ENCODE measurements at places on chromosomes 6 and 20.

- no peak for DNase-seq
Measured at GRCh38 chr20:37538003-37538402, 10.3 kb upstream of the BLCAP start.

GRCh38 chr20:50196896-50197295 is 6.3 kb downstream of the CEBPB start:
- DNase-seq, result no peak

- no peak for DNase-seq
Measured at GRCh38 chr6:24961852-24962251, 26.1 kb upstream of the RIPOR2 start.

DNA sequence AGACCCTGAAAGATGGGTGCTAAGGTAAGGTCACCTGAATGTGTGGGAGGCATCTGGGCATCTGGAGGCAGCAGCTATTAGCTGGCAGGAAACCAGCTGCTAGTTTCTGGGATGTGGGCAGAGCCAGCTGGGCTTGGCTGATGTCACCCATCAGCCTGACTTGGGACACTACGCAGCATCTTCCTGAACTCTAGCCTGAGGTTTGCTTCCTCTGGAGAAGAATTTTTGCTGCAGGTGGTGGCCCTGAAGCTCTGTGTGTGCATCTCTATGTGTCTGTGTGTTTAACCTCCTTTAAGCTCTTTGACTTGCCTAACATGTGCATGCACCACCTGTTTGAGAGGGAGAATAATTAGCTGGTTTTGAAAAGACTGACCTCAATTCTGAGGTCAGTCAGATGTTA is 465.1 kb upstream of the CHD6 start:
- no peak for DNase-seq

DNA sequence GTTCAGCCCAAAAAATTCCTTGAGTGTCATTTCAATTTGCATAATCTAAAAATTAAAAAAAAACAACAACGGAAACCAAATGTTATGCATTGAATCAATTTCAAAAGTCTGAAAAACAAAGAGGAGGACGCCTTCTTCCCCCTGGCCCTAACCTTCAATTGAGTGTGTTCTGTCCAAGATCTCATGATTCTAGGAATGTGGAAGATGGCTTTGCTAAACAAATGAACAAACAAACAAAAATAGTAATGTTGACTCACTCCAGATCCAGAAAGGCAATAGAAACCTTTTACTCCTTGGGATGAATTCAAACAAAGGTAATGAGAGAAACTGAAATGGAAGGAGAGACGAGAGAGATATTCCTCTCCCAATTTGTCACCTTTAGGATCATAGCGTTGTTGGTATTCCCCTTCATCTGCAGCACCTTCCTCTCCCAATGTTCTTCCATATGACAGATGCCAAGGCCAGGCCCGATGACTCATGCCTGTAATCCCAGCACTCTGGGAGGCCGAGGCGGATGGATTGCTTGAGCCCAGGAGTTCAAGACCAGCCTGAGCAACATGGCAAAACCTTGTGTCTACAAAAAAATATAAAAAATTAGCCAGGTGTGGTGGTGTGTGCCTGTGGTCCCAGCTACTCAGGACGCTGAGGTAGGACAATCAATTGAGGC is 109.2 kb upstream of the ADGRF1 start:
- no peak for DNase-seq

DNA sequence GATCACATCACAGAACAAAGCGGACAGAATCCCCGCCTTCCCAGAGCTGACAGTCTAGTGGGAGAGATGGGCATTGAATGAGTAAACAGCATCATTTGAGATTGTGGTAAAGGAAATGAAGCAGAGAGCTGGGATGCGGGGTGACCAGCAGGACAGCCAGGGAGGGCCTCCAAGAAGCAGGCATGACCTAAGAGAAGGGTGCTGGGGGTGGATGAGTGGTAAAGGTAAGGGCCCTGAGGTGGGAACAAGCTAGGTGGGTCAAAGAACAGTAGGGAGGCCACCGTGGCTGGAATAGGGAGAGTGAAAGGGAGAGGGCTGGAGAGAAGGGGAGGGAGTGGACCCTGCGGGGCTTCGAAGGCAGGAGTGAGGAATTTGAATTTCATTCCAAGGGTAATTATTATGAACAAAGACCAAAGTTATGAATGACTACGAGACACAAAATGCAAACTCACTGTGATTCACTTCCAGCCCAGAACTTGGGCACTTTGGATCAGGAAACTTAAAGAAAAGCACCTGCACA is 61.4 kb downstream of the CEBPB start:
- DNase-seq, result peak; percentile 35

- no peak for DNase-seq
Measured at GRCh38 chr6:161076181-161076677, 84.7 kb downstream of the MAP3K4 start.

DNA sequence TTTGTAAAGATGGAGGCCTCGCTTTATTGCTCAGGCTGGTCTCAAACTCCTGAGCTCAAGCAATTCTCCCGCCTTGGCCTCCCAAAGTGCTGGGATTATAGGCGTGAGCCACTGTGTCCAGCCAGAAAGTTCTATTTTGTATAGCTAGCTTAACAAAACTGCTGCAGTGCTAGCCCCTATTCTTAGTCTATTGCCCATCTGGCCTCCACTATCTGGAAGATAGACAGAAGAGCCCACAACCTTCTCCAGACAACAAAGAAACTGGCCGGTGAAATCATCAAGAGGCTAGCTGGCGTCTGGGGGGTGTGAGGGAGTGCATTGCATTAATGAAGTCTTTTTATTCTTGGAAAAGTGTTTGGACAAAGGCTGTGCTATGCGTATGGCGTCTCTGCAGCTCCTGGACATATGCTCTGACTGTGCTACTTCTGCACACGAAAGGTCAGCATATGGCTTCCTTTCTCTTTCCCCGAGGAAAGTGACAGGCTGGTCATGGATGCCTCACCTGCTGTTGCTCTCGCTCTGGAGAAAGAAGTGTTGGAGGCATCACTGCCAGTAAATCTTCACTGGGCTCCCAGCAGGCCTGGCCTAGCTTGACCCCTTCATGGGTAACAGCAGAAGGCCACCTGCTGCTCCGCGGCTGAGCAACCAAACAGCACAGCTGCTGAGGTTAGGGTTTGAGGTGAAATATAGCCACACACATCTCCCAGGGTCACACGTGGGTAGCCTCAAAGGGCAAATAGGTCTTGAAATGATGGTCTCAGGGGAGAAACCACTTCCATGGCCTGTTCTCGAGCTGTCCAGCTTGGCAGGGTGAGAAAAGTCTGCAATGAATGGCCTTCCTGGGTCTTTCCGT is 95.1 kb upstream of the IYD start:
- no peak for DNase-seq

GRCh38 chr6:136501514-136501913 is 48.7 kb downstream of the MAP7 start:
- no peak for DNase-seq

- peak; percentile 75 for DNase-seq
Measured at GRCh38 chr6:28489366-28490204, 26.0 kb downstream of the GPX6 start.

DNA sequence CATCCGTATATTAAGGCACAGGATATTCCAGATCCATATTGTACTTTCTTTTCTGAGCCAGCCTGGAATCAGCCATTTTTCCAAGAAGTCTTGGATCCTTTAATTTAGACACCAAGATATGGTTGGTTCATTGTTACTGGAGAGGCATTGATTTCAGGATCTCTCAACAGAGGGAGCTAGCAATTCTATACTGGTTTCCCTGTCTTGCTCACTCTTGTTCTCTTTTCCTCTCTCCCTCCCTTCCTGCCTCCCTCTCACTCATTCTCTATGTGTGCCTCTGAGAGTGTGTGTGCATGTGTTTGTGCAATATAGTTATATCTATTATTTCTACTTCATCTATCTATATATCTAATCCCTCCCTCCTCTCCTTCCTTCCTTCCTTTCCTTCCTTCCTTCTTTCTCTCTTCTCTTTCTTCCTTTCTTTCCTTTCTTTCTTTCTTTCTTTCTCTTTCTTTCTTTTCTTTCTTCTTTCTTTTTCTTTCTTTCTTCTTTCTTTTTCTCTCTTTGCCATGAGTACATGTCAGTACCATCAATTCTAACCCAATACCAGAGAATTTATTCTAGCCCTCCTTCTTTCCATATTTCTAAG is 299.1 kb downstream of the EPHA7 start:
- DNase-seq, result no peak

DNA sequence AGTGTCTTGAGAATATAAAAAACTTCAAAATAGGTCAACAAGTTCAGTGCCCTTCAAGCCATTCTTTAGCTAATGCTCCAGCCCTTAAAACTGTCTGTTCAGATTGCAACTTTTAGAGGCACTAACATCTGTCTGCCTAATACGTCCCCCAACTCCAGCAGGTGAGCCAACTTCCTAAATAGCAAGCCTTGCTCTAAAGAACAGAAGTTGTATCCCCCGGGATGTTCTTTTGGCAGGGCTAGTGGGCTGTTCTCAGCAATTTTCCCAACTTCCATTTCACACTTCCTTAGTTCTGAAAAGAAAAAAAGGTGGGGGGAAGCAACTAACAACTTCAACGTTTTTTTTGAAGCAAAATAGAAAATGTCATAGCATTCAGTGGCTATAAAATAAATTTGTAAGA is 290.0 kb upstream of the PTCHD4 start:
- DNase-seq, result no peak

DNA sequence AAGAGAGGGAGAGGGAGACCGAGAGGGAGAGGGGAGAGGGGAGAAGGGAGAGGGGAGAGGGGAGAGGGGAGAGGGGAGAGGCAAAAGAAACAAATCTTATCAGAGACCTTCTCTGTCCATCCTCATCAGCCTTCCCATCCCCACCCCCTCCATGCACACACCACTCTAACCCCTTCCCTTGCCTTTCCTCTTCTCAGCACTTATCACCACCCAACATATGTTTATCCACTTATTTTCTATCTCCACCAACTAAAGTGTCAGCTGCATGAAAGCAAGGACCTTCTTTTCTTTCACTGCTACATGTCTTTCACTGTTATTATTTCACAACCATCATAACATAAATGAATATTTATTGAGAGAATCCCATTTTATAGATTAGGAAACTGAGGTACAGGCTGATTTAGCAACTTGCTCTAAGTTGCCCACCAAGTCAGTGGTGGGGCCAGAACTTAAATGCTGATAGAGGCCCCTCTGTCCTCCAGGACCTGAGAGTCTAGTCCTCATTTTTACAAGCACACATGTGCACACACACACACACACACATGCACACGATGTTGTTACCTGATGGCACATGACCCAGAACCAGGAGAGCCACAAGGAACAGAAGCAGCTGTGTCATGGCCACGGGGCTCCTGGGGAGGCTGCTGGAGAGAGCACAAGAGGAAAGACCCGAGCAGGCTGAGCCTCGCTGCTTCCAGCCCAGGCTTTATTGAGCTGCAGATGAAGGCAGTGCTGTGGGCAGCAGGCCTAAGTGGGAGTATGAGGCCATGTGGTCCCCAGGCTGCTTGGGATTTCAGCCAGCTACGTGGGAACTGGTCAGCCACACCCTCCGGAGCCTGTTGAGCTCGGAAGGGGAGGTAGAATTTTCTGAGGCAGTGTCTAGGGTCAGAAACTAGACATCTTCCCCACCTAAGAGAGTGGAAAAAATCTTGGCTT is 2.3 kb downstream of the DEFB124 start:
- DNase-seq, result no peak

DNA sequence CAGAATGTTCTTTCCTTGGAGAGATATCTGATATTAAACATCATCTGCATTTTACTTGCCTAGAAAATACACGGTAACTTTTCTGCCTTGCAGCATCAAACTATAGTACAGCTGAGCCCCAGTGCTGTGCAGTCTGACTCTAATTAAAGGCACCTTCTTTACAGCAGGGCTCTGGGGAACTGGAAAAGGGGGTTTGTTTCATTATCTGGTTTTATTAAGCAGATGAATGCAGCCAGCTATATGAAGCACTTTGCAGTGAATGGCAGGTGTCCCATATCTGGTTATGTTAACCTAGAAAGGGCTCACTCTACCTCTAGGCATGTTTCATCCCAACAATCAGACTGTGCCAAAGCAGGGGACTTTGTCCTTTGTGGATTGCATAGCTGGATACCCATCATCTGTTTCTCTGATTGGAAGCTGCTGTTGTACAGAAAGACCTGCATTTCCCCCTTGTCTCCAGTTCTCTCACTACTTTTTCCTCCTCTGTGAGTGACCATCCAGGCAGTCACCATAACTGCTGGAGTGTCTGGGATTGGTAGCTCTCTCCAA is 39.6 kb upstream of the CMTR1 start:
- DNase-seq, result no peak

- no peak for DNase-seq
Measured at GRCh38 chr20:1851396-1851795, 43.8 kb upstream of the SIRPA start.

- no peak for DNase-seq
Measured at GRCh38 chr6:130781557-130781956, 45.6 kb upstream of the SMLR1 start.

GRCh38 chr6:89596056-89596455 is 42.5 kb downstream of the LYRM2 start:
- DNase-seq, result no peak

GRCh38 chr6:17204533-17204932 is 76.6 kb upstream of the RBM24 start:
- DNase-seq, result no peak

DNA sequence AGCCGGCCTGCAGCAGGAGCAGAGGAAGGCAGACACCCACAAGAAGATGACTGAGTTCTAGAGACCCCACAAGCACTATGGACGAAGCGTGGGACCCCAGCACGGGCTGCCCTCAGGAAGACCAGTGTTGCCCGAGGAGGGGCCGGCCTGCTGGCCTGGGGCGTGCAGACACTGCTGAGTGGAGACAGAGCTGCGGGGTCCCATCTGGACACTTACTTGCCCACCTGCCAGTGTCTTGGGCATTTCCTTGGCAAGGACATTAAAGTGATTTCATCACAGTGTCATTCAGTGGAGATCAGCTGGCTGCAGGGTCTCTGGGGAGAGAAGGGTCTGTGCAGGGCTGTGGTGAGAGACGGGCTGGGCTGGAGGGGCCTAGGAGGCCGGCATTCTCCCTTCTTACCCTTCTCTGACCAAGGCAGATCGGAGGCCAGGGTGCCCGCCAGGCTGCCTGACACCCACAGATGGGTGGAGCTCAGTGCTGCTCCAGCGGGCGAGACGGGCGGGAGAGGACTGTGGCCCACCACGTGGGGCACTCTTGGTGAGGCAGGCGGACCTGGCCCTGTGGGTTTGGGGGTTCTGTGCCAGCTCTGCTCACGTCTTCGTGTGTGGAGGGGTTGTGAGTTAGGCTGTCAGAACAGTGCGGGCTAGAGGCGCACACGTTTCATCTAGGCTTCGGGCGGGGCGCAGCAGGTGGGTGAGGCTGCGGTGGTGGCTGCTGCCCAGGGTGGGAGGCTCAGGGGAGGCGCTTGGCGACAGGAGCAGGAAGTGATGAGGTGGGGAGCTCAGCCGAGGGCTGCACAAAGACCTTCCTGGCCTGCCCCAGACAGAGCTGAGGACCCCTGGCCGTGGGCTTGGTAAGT is at the start of gene LIME1:
TSS of gene LIME1 (plus strand) at position 806 of the 860 bp plus-strand sequence. CDS start 886 bp downstream, outside the sequence.
- DNase-seq, result no peak

GRCh38 chr20:17226410-17227218 is at the start of gene PCSK2:
Gene PCSK2 (plus strand): TSS chr20:17227040. CDS start chr20:17227306, 266 bp downstream.
- peak; percentile 14 for DNase-seq

All from amniotic stem cell (primary cell).